ENCODE measurements at places on chromosomes 7 and 10.

DNA sequence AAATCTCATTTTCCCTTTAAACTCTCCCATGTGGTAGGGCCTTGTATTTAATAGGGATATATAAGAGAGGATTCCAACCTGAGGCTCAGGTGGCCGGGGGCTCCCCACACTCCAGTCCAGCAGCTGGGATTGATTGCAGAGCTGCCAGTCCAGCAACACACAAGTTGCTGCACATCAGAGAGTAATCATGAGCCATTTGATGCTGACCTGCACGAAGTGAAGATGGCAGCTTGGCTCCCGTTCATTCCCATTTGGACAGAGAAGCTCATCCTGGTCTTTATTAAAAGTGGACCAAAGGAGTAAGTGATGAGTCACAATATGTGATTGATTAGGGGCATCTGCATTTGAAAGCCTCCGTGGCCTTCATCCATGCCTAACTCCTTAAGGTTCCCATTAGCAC, 202.4 kb downstream of the PLXNA4 start:
- no peak for DNase-seq

DNA sequence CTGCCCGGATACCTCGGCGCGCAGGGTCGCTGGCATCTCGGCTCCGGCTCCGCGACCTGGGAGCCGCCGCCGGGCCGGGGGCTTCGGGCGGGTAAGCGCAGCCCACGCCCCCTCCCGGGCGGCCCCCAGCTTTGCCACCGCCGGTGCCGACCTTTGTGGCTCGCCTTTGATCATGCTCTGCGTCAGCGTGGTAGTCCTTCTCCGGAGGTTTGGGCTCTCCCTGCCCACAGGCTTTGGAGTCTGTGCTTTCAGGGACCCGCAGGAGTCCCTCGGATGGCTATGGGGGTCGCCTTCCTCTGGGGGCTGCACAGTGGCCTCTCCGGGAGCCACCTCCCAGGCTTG, 7.3 kb downstream of the ATP6V1F start:
- no peak for DNase-seq

- no peak for DNase-seq
These were observed 662.6 kb upstream of the IGFBP3 start for GRCh38 chr7:46583656-46584055.

DNA sequence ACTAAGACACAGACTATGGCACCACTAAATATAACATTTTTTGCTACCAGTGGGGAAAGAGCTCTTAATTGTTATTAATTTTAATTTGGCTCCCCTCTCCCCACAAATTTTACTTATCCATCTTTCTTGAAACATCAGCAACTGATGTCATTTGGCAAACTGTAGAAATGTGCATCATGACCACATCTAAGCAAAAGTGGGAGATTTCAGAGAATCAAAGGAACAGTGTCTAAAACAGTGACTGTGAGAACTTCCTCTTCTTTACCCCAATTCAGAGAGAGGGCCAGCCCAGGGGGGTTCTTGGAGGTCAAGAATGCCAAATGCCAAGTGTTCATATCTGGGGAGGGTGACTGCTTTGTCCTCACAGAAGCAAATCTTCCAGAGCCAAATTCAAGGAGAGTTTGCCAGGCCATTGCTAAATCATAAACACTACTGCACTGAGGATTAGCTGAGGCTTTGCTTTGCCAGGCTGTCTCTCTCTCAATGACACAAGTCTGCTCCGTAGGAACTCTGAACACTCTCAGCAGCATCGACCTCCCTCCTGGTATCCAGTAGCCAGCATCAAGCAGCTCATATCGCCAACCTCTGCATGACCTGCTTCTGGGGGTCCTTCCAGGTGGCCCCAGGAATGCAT, 65.6 kb downstream of the ITIH5 start:
- no peak for DNase-seq

Data from OCI-M1 (cell line).